Endodermal cell (in vitro differentiated cells): ENCODE measurements at places on chromosomes 5 and 9.

- DNase-seq = peak; percentile 78
Measured at GRCh38 chr5:117982691-117983090, 1005.7 kb downstream of the DTWD2 start.

DNA sequence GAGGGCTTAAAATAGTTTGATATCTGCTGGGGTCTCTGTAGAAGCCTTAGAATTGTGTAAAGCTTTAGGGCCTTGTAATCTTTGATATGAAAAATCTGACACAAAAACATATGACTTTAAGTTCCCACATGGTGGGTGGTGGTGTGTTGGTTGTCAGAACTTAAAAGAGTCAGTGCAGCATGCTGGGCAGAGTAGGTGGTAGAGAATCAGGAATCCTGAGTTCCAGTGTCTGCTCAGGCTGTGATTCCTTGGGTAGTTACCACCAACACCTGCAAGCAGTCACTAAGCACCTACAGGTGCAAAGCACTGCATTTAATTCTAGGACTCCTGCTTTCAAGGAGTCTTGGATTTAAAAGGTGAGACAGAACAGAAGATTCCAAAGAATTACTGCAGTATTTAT is 144.6 kb downstream of the ACER2 start:
- no peak for DNase-seq

GRCh38 chr5:128674837-128675446 is 136.9 kb upstream of the FBN2 start:
- peak; percentile 89 for DNase-seq

DNA sequence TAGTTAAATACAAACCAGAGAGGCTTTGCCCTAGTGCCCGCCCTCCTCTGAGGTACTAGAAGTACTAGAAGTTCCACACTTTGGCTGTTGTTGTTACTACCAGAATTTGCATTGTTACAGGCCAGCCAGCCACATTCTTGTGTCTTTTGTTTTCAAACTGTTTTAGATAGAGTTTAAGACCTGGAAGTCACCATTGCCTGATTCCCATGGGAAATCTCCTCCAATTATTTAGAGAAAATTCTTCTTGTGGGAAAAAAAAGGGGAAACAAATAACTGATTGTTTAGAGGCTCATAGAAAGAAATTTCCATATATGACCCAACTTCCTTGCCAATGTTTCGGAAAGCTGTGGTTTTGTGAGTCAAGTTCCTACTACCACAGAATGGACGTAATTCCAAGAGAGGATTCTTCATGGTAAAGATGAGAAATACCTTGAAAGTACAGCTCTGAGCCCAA is 252.2 kb downstream of the GOLPH3 start:
- DNase-seq = no peak

DNA sequence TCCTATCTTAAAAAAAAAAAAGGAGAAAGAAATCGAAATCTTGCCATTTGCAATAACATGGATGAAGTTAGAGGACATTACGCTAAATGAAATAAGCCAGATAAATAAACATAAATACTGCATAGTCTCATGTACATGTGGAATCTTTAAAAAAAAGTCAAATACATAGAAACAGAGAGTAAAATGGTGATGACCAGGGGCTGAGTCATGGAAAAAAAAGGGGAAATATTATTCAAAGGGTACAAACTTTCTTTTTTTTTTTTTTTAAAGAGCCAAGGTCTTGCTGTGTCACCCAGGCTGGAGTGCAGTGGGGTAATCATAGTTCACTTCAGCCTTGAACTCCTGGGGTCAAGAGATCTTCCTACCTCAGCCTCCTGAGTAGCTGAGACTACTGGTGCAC is 310.1 kb downstream of the ZNF608 start:
- no peak for DNase-seq

DNA sequence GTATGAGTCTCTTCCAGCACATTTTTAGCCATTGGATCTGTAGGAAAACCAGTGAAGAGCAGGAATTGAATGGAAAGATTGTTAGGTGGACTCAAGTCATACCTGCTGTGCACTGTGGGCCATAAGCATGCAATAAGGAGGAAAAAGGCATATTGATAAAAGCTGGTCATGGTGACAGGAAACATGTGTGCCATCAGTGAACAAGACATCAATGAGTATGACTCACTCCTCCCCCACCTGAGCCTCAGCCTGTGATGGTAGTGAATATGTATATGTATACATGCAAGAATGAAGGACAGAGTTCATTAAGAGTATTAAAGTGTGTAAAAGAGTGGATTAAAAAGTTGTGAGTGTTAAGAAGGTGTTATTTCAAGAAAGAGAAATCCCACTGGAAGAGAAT is 164.5 kb downstream of the TMEM38B start:
- no peak for DNase-seq

DNA sequence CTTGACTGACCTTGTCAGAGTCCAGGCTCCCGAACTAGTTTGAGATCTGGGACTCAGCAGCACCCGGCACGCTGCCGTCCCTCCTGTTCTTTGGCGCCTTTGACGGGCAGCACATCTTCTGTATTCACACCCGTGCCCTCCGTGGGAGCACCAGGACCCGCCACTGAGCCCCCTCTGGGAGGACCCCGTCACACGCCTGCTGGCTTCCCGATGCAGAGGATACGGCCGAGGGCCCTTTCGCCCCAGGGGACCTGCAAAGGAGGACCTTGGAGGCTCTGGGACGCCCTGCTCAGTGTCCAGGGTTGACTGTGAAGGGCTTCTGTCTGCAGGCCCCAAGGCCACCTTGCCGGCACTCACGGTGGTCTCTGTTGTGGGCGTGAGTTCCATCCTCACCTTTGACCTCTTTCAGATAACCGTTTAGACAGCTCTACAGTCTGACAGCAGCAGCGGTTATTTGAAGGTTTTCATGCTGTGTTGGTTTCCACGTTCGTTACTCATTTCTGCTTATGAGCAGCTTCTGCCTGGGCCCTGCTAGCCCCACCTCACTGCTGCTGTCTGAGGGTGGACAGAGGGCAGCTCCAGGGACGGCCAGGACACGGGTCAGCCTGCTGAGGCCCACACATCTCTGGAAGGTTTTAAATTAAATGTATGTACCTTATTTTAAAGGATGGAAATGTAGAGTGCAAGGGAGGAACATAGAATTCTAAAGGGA is 12.6 kb upstream of the EXOC3 start:
- no peak for DNase-seq

GRCh38 chr9:128920381-128921058 is at the start of gene PHYHD1:
Gene PHYHD1 (plus strand): TSS chr9:128920982. CDS start chr9:128922324, 1,342 bp downstream.
- peak; percentile 53 for DNase-seq

DNA sequence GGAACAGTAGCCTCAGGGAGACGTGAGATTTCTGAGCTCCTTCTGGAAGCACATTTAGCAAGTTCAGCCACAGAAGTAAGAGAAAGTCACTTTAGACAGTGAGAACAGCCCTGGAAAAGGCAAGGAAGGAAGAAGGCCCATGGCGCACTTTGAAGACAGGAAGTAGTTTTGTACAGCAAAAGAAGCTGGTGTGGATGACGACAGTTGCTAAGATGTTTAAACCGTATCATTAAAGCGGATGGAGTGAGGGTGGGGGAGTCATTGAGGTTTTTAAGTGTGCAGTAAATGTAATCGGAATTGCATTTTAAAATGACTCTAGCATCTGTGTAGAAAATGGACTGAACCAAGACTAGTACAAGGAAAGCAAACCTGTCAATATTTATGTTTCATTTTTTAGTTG is 15.3 kb upstream of the TRPM3 start:
- no peak for DNase-seq

DNA sequence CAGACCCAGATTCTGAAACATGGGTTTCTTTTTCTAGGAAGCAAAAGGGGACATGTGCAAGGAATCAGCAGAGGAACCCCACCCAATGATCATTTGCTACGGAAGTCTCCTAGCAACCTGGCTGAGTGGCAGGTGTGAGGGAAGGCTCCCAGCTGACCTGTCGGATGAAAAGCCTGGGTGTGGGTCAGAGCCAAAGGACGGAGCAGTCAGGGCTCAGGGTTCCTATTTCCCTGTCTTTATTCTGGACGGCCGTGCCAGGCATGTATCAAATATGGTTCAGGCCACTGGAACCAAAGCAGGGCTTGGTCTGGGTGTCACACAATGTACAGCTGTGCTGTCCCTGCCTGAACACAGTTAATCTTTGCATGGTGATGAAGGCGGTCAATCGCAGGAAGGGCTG is 20.1 kb downstream of the STK10 start:
- DNase-seq = no peak

DNA sequence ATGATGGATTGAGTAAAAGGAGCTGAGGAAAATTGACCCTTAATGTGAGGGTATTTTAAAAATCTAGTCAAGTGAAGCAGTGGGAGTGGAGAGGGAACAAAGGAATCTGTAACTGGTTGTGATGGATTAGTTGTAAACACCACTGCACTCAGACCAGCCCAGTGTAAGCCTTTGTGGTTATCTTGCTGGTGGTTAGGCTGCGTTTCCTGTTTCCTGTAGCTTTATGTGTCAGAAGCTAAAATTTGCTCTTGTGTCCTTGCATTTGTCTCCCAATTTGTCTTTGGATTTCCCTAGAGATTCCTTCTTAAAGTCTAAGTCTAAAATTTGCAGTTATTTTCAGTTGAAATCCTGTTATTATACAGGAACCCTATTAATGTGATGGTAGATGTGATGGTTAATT is 6.3 kb downstream of the IFNA21 start:
- DNase-seq = no peak

DNA sequence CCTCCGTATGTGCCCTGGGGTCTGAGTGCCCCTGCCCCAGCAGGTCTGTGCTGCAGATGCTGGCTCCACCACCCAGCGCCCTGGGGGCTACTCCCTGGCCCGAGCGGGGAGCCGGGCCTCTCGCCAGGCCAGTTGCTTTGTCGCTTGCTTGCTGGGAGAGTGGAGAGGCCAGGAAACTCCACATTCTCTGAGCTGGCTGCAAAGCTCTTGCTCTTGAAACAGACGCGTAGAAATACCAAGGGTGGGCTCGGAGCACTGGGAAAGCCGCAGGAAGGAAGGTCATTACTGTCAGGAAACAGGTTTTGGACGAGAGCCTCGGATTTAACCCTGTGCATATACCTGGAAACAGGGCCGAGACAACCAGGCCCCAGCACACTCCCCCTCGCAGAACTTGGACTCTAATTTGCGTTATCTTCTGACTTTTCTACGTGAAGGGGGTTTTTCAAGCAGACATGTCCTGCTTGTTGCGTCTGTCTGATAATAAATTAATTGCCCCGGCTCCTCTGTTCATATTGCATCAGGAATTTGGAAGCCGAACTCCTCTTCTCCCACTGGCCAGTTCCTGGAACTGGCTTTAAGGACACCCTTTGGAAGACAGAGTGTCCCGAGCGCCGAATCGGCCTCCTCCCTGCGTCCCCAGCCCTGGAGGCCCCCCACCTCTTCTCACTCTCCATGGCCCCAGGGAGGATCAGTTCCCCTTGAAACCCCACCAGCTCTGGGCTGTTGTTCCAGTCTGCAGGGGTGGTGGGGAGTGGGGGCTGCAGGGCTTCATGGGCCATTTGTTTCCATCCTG is 11.2 kb downstream of the ADAMTSL2 start:
- no peak for DNase-seq

DNA sequence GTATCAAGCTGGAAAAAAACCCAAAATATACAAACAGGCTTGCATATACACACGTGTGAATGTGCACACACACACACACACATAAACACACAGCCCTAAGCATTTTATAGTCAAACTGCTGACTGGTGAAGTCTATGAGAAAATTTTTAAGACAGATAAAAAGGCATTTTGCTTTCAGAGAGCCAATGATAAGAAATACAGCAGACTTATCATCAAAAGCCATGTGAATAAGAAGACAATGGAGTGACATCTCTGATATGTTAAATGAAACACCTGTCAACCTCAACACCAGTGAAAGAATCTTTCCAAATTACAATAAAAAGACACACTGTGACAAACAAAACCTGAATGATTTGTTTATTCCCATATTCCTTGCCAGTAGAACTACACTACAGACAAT is 233.3 kb downstream of the CDH9 start:
- DNase-seq = no peak

- no peak for DNase-seq
Measured at GRCh38 chr9:131276891-131277286, 579 bp upstream of the FAM78A start.

DNA sequence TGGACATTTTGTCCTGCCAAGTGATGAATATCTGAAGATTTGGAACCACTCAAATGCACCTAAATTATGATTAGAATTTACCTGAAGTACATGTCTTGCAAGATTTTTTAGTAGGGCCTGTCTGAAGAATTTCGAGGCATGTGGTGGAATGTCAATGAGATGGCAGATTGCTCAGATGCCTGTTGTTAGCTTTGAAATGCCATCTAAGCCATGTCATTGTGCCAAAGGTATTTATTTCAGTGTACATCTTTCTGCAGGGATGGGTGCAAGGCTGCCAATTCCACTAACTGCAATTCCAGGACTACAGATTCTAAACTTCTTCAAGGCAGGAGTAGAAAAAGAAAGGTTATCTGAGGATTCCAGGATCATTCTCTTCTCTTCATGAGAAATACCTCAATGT is 9.1 kb upstream of the GNAQ start:
- no peak for DNase-seq

DNA sequence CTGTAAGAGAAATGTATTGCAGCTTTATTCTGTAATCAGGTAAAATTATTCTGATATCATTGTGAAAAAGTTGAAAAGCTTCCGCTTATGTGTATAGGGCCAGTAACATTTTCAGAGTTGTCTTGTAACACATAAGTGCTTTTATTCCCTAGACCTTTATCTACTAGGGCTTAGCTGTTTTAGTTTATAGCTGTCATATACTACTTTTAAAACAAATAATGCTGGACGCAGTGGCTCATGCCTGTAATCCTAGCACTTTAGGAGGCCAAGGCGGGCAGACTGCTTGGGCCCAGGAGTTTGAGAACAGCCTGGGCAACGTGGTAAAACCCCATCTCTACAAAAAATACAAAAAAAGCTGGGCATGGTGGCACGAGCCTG is 33.1 kb downstream of the SLC25A51 start:
- DNase-seq = no peak

DNA sequence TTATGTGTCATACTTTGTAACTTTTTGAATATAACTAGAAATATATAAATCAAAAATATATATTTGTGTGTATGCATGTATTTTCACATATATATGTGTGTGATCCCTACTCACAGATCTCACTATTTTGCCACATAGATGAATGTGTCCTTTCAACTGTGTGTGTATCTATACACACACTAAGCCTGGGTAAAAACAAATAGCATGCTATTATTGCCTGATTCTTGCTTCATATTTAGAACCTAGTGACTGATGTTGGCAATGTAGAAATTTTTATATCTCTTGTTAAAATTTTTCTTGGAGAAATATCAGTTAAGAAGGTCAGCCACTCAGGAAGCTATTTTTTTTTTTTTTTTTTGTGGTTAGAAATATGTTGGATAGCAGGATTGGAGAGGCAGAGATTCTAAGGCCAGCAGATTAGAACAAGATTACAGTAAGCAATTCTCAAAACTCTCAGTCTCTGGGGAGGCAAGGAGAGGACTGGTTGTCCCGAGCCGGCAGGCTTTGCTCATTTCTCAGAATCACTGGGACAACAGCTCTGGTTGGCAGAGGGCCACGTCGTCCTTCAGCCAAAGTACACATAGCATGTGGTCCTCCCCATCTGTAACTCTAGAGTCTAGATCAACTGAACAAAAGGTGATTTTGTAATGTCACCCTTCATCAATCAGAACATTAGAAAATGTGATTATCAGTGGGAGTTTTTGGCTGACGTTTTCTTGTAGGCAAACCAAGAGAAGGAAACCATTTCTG is 19.7 kb downstream of the C6 start:
- DNase-seq = no peak
